Small intestine (tissue), 16 donors: ENCODE measurements at places on chromosomes 11 and 22.

GRCh38 chr11:16738947-16739815 lies 734 bp downstream of the C11orf58 start:
- DNase-seq, result no peak

- no peak for DNase-seq
Observed at GRCh38 chr11:117906710-117907109, 22.5 kb downstream of the TMPRSS13 start.

DNA sequence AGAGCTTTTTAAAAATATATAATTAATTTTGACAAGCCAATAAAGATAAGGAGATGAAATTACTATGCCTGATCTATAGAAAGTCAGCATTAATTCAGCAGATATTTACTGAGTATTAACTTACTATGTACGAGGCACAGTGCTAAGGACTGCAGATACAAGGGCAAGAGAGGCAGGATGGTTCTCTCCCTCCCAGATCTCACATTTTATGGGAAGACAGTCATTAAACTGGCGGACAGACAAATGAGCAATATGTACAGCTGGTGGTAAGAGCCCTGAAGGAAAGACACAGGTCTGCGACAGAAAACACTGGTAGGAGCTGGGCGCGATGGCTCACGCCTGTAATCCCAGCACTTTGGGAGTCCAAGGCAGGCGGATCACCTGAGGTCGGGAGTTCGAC lies 36.8 kb downstream of the MCHR1 start:
- no peak for DNase-seq

DNA sequence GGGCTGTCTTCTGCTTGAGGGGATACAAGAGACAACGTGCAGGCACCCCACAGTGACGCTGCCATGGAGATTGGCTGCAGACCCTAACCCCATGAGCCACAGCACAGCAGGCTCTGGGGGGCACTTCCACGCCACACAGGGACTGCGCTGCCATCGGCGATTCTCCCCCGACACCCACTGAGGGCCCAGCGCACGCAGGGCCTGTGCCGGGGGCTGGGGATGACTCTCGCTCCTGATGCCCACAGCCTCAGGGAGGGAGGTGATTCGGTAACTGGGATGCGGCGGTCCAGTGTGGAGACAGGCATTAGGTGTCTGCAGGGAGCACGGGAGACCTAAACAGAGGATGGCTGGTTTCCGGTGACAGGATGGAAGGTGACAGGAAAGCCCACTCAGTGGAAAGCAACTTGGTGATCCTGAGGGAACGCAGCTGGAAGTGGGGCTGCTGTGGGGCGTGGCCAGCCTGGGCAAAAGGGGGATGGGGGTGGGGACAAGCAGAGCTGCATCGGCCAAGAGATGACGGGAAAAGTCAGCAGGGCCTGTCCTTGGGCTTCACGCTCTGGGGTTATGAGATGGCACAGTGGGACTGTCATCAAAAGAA lies 37.7 kb downstream of the EFCAB6 start:
- no peak for DNase-seq

DNA sequence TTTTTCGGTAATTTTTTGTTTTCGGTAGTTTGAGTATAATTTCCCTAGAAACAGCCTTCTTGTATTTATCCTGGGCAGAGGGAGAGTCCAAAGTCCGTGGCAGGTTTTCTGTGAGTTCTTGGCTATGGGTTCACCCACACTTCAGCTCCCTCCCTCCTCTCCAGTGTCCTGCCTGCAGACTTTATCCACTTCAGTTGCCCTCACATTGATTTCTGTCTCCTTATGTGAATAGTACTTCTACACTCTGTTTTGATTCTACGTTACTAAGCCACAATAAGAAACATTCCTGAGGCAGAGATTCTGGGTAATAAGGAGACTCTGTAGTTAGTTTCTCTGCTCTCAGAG lies 868.6 kb downstream of the METTL15 start:
- DNase-seq, result no peak

GRCh38 chr11:130629039-130629438 lies 180.6 kb downstream of the ADAMTS15 start:
- no peak for DNase-seq

DNA sequence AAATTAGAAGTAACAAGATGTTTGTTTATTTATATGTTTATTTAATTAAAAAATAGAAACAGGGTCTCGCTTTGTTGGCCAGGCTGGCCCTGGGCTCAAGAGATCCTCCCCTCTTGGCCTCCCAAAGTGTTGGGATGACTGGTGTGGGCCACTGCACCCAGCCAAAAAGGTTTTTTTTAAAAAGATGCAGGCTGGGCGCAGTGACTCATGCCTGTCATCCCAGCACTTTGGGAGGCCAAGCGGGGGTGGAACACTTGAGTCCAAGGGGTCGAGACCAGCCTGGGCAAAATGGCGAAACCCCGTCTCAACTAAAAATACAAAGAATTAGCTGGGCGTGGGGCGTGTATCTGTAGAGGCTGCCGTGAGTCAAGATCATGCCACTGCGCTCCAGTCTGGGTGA lies 13.4 kb downstream of the DRD4 start:
- no peak for DNase-seq

- DNase-seq, result peak; percentile 56
Observed at GRCh38 chr11:72573072-72573854, 101.0 kb downstream of the PDE2A start.

DNA sequence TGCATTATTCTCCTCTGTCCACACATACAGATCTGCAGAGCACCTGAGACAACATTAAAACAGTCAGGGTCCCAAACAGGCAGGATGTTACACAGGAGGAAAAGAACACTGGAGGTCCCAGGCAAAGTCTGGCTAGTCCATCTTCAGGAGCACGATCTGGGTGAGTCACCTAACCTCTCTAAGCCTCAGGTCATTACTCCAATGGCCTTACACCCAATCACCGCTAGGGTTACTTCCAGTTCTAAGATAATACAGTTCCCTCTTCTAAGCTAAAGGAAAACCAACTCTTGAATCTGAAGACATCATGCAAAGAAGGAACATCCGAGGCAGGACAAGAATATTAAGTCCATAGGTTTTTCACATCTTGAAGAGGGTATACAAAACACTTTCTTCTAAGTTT lies 24.5 kb downstream of the ASCC2 start:
- DNase-seq, result peak; percentile 10

- DNase-seq, result no peak
Observed at GRCh38 chr11:117917591-117918151, 11.5 kb downstream of the TMPRSS13 start.

- no peak for DNase-seq
Observed at GRCh38 chr22:23306438-23306921, 126.2 kb downstream of the BCR start.

- DNase-seq, result no peak
Observed at GRCh38 chr22:50206599-50206998, 5.8 kb downstream of the SELENOO start.

DNA sequence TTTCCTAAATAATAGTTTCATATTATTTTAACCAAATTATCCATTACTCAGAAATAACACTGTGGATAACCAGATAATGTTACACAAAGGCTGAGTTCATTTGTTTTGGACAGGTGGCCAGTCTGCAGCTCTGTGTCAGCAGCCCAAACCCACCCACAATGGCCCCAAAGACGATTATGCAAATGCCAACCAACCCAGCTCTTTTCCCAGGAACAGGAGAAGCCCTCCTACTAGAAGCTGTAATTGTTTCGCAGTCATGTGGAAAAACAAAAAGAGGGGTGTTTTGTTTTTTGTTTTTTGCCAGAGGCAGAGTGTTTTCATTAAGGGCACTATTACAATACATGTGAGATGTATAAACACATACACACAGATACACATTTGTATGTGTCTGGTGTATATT lies 102.1 kb downstream of the FCHSD2 start:
- DNase-seq, result no peak

- peak; percentile 55 for DNase-seq
Observed at GRCh38 chr22:38262051-38262795, 10.6 kb downstream of the TMEM184B start.

DNA sequence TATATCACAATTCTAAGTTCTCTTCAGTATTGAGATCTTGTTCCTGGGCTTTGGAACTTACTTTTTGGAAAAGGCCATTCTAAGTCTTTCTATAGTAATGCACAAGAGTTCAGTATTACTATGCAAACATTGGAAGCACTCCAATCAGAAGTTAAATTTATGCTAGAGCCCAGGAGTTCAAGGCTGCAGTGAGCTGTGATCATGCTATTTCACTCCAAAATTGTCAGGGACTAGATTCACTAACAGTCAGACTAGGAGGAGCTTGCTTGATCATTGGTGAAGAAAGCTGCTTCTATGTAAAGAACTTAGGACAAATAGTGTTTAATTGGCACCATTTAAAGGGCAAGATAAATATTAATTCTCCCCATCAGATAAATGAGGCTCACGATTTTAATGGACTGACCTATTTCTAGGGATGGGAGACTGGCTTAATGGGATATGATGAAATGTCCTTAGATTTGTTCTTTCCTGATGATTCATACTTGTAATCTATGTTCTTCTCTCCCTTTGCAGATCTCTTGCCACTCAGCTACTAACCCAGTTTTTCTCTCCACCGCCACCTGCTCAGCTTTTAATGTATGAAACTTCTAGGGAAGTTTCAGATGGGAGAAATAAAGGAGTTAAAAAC lies 32.6 kb upstream of the TMEM123 start:
- DNase-seq, result no peak

GRCh38 chr11:47668665-47669064 lies 26.3 kb upstream of the MTCH2 start:
- DNase-seq, result no peak

- DNase-seq, result no peak
Observed at GRCh38 chr11:120936356-120936755, 87.5 kb upstream of the TBCEL start.

DNA sequence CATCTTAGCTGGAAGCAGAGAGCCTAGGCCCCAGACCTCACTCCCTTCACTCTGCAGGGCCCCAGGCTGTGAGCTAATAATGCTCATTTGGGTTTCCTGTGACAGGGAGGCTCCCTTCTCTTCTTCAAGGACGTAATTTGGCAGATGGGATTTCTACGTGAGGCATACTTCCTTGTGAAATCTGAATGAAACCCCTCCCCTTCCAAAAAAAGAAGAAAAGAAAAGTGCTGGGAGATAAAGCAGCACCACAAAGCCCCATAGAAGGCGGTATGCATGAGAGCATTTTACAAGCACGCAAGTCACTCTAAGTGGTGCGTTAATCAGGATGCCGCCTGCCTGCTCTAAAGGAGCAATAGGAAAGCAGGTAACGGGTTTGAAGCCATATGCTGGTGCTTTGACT lies 5.7 kb downstream of the P2RX3 start:
- DNase-seq, result no peak

DNA sequence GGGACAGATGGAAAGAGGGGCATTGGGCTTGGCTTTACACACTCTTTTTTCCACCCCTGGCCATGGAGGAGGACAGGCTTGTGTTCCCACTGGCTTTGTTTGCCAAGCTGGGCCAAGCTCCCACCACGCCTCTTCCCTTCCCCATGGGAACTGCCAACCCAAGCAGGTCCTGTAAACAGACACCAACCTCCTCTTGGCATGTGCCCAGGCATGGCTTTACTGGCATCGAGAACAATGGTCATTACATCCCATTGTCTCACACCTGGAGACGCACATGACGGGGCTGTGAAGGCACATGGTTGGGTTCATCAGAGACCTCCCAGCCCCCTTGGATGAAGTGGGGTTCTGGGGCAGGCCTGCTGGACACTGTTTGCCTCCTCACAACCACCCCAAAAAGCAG lies 11.7 kb downstream of the SEC14L3 start:
- DNase-seq, result no peak

- DNase-seq, result no peak
Observed at GRCh38 chr11:7692426-7692825, 13.9 kb downstream of the OVCH2 start.
